ENCODE measurements at places on chromosomes 12 and 14.

DNA sequence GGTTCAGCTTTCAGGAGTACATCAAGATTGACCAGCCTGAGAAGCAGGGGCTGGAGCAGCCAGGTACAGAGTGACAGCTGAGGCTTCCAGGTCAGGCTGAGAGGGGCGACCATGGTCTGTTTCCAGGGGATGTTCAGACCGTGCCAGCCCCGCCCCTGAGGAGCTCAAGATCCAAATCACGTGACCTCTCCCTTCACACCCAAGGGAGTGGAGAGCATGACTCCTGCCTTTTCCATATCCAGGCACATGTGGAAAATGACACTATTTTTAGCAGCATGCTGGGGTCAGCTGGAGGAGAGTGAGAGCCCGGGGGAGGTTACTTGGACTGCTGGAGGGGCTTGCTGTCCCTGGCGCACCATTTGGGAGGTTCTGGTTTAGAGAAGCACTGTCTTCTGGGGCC, 92.7 kb downstream of the B4GALNT3 start:
- no peak for DNase-seq

DNA sequence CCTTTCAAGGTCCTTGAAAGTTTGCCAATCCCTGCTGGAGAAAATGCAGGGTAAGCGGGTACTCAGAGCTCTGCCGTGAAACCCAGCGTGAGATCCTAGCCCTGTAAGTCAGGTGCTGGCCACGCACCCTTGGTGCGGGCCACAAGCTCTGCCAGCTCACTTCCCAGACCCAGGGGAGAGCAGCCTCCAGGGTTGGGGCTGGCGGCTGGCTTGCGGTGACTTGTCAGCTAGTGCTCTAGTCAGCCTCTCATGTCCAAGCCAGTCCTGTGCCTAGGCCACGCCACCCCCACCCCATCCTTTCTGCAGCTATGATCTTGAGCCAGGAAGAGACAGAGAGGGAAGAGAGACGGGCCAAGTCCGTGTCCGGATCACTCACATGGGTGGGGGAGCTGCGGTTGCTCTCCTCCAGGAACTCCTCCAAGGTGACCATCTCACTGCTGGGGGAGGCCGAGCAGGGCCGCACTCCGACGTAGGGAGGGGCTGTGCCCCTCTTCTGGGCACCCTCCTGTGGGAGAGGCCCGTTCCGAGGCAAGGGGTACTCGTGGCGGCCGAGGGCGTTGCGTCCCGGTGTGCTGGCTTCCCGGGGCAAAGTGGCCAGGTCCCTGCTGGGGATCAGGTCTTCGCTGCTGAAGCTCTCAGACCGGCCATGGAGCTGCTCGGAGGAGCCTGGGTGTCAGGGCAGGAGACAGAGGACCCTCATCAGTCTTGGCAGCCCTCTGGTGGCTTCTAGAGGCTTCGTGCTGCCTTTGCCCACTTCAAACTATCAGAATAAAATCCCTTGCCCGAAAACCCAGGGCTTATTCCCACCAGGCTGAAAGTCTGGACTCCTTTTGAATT, 33.3 kb upstream of the GPR68 start:
- DNase-seq: no peak

DNA sequence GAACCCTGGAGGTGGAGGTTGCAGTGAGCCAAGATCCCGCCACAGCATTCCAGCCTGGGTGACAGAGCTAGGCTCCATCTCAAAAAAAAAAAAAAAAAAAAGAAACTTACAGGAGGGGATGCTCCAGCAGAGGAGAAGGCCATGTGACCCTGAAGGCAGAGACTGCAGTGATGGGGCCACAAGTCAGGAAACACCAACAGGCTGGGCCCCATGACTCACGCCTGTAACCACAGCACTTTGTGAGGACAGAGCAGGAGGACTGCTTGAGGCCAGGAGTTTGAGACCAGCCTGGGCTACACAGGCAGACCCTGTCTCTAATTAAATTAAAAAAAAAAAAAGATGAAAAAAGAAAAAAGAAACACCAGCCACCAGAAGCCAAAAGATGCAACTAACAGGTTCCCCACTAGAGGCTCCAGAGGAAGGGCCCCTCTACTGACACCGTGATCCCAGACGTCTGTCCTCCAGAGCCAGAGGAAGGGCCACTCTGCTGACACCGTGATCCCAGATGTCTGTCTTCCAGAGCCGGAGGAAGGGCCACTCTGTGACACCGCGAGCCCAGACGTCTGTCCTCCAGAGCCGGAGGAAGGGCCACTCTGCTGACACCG, 9.1 kb upstream of the GLT1D1 start:
- DNase-seq: peak; percentile 86

GRCh38 chr12:2344885-2345284, 292.1 kb downstream of the CACNA1C start:
- DNase-seq: no peak

All from HL-60 (cell line).